ENCODE measurements at places on chromosomes 16 and 17.

GRCh38 chr16:17759451-17760390 lies 289.0 kb upstream of the XYLT1 start:
- DNase-seq = no peak

DNA sequence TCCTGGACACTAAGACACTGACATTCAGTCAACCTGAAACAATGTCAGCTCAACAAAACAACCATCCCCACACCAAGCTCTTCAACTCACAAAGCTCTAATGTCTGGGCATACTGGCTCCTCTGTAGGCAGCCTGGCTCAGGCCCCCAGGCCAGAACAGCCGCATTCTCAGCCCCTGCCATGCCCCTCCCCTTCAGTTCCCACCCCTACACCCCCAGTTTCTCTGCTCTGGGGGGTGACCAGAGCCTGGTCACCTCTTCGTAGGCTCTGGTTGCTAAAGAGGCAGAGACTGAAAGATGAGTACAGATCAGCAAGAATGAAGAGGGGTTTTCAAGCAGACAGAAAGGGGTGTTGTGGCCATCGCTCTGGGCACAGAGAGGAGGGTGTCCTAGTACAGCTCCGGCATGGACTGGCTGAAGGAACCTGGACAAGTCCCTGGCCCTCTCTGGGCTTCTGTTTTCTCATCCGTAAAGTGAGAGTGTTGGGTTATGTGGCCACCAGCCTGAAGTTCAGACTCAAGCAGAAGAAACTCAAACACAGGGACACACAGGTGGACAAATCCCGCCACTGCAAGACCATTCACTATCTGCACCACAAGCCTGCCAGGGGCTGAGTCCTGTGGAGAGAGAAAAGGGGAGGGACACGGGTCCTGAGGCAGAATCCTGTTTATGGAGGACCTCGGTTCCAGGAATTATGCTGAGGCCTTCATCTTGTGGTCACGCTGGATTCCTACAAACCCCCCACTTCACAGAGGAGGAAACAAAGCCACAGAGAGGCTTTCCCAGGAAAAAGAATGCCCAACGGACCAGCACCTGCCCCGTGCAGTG lies 987 bp upstream of the SLC4A1 start:
- no peak for DNase-seq

DNA sequence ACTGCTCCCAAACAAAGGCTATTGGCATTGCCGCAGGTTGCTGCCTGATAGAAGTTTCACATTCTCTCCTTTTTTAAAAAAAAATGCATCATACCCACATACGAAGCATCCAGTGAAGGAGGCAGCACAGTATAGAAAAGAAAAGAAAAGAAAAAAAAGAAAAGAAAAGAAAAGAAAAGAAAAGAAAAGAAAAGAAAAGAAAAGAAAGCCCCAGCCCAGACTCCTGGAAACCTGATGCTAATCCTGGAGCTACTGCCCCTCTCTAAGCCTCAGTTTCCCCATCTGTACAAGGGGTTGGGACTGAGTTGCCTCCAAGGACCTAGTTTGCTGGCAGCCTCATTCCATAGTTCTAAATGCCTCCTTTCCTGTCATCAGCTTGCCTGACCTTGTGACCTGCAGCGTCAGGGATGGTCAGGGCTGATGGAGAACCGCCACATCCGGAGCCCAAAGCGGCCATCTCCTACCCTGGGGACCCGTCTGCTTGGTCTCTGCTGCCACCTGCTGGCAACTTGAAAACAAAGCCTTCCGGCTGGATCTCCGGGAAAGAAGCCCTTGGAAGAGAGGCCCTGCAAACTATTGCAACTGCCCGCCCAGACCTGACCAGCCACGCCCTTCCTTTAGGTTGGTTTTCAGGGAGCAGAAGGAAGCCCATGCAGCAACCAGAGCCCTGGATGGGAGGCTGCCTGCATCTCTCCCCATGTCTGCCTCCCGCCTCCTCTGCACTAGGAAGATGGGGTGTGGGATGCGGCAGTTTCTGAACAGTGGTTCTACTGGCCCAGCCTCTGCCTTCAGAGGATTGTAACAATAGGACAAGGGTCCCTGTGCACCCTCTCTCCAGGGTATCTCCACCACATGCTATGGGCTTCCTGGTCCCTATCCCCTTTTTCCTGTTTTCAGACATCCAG lies 13.0 kb downstream of the AIPL1 start:
- peak; percentile 9 for DNase-seq

DNA sequence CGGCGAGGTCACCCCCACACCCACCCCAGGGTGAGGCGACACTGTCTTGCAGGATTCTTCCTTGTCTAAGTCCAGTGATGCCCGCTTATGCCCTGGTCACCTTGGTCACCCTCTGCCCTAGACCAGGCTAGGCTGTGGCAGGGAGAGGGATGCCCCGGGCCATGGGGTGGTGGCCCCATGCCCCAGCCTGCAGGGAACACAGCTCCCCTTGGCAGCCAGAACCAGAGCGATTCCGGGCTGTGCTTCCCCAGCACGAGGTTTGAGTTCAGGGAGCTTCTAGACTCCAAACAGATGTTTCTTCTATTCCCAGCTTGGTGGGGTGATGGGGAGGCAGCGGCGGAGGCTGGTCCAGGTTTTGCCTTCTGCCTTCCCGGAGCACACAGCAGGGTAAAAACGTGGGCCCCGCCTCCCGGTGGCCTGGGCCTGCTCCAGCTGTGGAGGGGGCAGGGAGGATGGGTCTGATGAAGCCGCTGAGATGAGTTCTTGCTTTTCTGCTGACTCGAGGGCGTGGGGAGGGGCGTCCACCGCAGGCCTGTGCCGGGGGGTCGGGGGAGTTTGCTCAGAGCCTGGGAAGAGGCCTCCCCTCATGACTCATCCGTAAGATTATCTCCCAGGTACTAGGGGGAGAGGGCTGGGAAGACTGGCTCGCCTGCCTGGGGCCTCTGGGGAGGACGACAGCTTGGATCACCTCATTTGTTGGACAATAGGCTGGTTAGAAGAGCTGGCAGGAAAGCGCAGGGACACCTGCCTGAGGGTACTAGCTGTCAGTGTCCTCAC lies 15.4 kb downstream of the SMTNL2 start:
- no peak for DNase-seq

DNA sequence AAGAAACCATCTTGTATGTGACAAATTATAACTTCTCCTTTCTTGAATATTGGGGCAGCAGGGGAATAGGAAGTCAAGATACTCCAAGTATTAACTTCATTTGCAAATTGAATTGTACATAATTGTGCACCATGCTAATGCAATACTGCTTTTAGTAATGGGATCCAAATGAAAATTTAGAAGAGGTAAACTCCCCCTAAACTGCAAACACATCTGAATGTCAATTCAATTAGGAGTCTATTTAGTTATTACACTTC lies 4.5 kb downstream of the STAT5B start:
- DNase-seq = no peak

DNA sequence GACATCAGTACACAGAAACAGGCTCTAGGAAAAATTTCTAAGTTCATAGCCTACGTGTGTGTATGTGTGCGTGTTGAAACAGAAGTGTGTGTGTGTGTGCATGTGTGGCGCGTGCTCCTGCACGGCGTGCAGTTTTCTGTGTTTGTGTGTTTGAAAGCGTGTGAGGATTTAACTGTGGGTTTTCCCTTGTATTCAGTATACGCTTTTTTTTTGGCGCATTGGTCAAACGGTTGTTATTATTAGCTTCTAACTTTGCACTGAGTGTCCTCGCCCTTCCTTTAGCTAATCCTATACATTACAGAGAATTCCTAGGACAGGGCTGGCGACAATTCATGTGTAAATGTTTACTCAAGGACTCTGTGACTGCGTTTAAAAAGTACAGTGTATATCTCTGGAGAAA lies 23.0 kb downstream of the TMC6 start:
- no peak for DNase-seq

DNA sequence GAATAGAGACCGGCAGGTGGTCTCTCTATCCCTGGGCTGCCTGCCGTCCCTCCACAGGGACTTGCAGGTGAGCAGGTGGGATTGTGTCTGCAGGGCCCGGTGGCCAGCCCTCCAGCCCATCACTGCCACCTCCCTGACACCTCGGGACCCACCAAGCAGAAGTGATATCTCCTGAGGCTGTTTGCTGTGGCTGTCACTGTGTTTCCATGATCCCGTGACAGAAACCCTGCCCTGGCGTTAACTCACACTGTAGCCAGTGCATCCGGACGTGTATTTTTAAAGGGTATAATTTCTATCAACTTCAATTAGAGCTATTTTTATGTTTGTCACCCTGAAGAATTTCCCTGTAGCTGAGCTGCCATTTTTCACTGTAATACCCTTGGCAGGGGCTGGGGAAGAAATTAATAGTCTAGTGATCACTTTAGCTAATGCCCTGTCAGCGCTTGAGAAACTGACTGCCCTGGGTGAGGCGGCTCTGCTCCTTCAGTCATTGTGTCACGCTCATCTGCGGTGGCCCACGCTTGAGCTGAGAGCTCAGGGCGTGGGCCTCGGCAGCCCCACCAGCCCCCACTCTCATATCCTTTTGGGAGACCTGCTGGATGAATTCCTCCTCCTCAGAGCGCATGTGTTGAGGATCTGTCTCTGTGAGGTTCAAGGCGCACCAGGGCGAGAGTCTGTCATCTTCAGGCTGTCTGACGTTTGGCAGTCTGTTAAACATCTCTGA lies 229.9 kb upstream of the CIBAR2 start:
- DNase-seq = no peak

GRCh38 chr17:80668375-80669148 lies 123.9 kb downstream of the RPTOR start:
- no peak for DNase-seq

All from NCI-H524 treated with DMSO at 0.1 percent for 48 hours (cell line).